H9 (cell line): ENCODE measurements at places on chromosomes 4 and X.

GRCh38 chrX:17081968-17082367, 135.5 kb downstream of the REPS2 start:
- DNase-seq = no peak

- no peak for DNase-seq
Measured at GRCh38 chr4:176864238-176864637, 71.5 kb upstream of the VEGFC start.

GRCh38 chr4:52964561-52965101, 102.5 kb downstream of the RASL11B start:
- no peak for DNase-seq

DNA sequence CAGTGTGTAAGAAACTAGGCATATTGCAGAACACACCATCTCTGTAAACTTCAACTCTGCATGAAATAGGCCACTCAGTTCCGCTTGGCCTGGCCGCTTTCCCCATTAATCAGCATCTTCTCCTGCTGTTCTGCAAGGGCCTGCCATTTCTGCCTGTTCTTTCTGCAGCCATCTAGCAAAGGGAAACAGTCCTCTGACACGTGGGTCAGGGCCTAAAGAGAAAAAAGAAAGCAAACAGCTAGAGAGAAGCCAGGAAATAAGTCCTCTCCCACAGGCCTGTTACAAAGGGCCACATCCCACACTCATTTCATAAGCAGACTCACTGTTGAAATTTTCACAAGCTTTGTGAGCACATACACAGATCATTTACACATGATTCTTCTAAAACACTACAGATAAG, 130.1 kb downstream of the PDE5A start:
- no peak for DNase-seq

GRCh38 chrX:130444641-130445336, 43.0 kb downstream of the RBMX2 start:
- no peak for DNase-seq

DNA sequence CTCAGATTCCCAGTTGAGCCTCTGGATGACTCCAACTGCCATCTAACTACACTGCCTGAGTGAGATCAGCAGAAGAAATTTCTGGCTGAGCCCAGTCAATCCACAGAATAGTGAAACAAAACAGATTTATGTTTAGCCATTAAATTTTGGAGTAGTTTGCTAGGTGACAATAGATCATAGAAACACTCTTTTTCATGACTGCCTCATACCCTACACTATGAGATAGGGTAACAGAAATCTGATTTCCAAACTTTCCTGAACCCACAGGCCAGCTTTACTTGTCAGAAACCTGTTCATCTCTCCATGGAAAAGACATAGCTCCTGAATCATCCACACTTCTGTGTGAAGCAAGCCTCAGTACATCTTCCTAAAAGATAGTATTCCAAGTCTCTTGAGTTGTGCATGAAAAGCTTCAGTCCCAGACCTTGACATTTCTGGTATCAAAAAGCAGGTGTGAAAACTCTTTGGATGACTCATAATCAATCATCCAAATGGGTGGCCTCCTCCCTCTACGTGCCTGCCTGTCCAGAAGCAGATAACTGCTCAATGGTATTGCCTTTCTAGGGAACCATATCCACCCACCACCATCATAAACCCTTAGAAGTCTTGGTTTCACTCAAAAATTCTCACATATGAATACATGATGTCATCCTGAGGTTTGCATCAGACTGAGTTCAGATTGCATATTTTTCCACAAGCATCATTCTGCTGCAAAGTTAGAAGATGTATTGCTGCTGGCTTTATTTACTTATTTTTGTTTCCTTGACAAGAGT, 47.5 kb upstream of the RAP2C start:
- DNase-seq = no peak

- no peak for DNase-seq
Measured at GRCh38 chr4:172099376-172099775, 286.2 kb downstream of the GALNTL6 start.

DNA sequence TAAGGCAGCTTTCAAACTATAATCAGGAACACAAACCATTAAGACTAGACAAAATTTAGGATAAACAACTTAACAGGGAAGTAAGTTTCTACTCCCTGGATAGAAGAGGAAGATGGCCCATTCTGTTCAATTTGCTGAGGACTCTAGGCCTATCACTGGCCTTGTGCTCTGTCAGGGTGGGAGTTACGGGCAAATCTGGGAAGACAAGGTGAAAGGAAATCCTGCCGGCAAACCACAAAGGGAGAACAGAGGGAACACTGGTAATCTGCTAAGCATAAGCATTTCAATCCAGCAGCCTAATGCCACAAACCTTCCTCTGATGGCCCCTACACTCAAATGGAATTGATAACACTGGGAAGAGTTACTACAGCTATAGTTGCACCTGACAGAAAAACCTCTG, 8.3 kb downstream of the GPR82 start:
- DNase-seq = no peak

- DNase-seq = no peak
Measured at GRCh38 chrX:39679497-39680157, 418.1 kb downstream of the BCOR start.

DNA sequence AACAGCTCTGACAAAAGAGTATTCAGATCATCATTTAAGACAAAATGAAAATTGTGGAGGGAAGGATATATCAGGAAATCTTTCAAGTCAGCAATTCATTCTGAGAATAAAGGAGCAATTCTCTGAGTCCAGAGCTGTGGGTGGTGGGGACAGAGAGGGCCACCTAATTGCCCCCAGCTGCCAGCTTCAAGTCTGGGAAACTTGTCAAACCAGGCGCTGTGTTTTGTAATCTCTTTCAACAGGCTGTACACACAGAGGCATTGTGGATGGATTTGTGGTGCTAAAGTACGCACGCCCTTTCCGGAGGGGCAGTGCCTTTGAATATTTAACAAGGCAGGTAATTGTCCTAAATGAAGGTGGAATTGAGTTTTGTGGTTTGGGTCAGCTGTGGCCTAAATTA, 591.1 kb upstream of the BOD1L1 start:
- DNase-seq = no peak

DNA sequence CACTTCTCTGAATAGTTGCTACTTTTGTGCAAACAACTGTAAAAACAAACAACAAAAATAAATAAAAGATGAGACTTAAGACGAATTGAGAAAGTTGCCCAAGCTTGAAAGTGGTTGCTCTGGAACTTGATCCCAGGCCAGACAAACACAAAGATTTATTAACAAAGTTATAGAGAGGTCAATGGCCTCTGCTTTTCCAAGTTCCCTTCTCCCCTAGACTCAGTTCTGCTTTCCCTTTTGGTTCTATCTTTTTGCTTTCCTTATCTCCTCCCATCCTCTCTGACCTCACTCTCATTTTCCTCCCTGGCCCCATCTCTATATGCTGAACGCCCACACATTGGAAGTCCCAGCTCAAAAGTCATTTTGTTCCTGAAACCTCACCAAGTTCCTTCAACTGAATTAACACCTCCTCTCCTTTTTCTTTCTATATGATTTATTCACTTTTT, 82.7 kb downstream of the MXRA5 start:
- DNase-seq = no peak

GRCh38 chr4:71828470-71828869, 44.6 kb upstream of the GC start:
- DNase-seq = no peak

DNA sequence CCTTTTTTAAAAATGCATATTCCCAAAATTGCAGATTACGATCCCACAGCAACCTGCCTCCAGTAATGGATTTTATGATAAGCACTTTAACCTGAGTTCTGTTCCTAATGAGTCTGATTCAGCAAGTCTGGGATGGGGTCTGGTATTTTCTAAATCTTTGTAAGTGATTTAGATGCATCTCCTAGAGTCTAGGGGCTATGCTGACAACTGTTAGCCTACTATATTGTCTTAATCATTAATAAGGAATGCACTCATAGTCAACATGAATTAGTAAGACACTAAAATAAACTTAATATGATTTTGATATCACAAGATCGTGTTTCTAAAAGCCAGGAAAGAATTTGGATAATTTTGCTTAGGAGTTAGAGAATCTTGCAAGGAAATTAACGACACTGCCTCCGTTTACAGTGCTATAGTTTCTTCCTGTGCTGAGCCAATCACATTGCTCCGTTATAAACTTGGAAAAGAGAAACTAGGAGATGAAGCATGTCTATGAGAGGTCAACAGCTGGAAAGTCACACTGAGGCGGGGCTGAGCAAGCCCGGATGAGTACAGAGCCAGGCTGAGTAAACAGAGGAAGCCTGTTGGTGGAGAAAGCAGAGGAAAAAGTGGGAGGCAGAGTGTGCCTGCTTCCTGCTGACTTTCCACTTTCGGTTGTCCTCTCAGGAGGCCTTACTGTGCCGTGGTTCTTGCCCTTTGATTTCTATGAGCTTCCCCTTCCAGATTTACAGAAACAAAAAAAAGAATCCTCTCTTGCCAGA, 5.4 kb downstream of the SCARB2 start:
- DNase-seq = no peak

- DNase-seq = no peak
Measured at GRCh38 chr4:6808259-6808658, 25.7 kb downstream of the KIAA0232 start.

- DNase-seq = no peak
Measured at GRCh38 chr4:53050361-53050774, 188.3 kb downstream of the RASL11B start.

DNA sequence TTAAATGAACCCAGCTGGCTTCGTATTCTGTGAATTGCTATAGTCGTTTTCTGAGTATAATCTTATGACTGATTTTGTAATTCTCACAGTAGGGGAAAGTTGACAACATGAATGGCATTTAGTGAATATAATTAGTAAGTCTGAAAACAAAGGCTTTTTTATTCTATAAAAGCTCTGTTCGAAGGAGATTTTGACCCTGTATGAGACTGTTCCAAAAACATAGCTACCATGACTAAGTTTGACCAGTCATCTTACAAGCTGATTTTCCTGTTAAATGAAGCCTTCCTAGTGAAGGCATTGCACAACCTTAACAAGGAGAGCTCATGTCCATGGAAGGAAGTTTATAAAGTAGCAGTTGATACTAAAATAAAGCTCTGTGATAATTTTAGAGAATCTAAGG, 242.3 kb downstream of the RPA4 start:
- no peak for DNase-seq

DNA sequence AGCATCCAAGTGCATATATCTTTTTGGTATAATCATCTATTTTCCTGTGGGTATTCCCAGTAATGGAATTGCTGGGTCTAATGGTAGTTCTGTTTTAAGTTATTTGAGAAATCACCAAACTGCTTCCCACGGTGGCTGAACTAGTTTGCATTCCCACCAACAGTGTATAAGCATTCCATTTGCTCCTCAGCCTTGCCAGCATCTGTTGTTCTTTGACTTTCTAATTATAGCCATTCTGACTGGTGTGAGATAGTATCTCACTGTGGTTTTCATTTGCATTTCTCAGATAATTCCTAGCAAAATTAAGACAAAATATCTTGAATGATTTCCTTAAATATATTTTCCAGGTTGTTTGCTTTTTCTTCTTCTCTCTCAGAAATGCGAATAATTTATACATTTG, 341.1 kb downstream of the GBA3 start:
- DNase-seq = no peak

- DNase-seq = no peak
Measured at GRCh38 chr4:185541251-185541727, 6.0 kb upstream of the PDLIM3 start.

GRCh38 chr4:4930677-4931076, 71.2 kb downstream of the MSX1 start:
- no peak for DNase-seq

DNA sequence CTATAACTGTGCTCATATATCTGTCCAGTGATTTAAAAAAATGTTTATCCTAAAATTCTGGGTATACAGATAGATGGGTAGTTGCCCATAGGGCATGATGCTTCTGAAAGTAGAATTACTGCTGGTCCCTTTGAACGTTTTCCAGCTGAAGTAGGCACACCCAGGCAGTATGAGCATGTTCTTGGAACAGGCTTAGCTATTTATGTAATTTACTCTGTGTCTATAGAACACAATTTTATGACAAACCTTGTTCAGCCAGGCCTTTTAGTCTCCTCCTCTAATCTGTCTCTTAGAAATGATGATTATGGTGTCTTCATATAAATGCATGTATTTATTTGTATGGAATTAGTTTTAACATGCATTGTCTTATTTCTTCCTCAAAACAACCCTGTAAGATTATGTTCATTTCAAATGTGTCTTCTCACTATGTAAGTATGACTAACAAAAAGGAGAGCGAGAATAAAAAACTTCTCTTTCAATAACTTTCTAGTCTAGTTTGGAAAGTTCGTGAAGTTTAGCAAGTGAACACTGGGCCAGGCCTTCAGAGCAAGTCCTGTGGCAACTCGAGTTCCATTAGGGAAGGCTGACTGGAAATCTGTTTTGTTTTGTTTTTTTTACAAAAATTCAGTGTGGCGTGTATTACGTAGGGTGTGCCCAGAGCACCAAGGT, 142.0 kb downstream of the AFF1 start:
- no peak for DNase-seq

DNA sequence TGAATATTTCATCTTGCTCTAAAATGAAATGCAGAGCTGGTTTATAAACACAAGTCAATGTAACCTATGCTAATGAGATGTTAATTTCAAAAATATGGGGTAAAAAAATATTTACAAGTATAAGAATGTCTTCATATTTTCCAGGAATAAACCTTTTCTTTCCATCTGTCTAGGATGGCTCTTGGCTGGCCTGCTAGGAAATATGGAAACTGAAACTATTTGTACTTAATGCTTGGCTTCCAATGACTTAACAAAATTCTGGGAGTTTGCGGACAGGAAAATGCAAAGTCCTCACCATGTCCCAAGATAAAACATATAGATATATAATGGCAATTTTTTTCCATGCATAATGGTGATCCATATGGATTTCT, 168.1 kb downstream of the SCFD2 start:
- DNase-seq = no peak

- DNase-seq = no peak
Measured at GRCh38 chrX:2679534-2680485, 11.3 kb upstream of the CD99 start.

GRCh38 chr4:26299254-26299882, 21.4 kb upstream of the RBPJ start:
- DNase-seq = no peak

- no peak for DNase-seq
Measured at GRCh38 chr4:41957634-41958033, 22.4 kb downstream of the TMEM33 start.

DNA sequence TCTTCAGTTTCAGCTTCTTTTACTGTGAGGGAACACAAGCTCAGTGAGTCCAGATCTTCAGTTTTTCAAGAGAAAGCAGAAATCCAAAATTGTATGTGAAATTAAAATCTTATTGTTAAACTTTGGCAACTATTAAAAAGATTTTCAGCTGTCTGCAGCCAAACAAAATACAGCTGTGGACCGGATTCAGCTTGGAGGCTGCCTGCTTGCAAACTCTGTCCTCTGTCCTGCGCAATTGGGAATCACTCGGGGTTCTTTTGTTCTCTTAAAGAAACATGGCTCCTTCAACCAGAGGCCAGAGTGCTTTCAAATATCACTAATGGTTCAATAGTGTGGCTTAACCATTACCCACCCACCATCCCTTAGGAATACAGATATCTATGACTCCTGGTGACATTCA, 201.2 kb downstream of the CHIC2 start:
- DNase-seq = no peak

DNA sequence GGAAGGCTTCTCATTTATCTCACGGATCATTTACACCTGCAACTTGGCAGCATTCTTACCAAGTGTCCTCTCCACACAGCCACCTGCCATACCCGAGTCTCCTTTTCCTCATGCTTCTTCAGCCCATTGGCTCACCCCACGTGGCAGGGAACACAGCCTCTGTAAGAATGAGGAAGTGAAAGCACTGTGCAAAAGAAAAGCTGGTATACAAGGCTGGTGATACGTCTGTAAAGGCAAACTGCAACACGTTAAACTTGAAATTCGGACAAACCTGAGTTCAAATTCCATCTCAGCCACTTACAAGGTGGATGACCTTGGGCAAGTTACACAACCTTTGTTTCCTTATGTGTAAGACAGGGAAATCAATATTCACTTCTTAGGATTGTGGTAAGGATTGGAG, 164.0 kb upstream of the RASGEF1B start:
- DNase-seq = no peak
